ENCODE measurements at places on chromosomes 2 and 18. TPM values are rescaled to one million over a fixed set of nuclear protein-coding genes. Genes with fewer than 3 reads are reported as not detected.

DNA sequence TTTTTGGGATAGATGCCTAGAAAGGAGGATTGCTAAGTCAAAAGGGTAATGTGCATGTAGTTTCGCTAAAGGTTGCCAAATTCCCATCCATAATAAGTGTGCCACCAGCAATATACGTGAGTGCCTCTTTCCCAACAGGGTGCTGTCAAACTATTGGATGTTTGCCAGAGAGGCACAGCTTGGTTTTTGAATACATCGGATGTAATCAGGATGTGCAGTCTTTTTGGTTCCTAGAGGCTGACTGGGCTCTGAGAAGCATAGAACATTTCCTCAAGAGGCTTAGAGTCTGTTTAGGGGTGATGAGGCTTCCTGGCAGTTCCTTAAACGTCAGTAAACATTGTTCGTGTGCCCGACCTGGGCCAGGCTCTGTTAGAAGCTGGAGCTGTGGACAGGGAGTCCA, 28.0 kb downstream of the AGAP1 start:
- peaks cover 8% of the 10 kb centered on the region for H3K4me1 ChIP-seq
- no peak overlapping the region for H3K4me3 ChIP-seq
- DNase-seq = no peak
- H3K36me3 ChIP-seq = no peaks in the 10 kb centered on the region
- H3K27ac ChIP-seq = no peak overlapping the region
- H3K27me3 ChIP-seq = no peaks in the 10 kb centered on the region

Gene ANKRD44
- total RNA-seq = 10.8 TPM

DNA sequence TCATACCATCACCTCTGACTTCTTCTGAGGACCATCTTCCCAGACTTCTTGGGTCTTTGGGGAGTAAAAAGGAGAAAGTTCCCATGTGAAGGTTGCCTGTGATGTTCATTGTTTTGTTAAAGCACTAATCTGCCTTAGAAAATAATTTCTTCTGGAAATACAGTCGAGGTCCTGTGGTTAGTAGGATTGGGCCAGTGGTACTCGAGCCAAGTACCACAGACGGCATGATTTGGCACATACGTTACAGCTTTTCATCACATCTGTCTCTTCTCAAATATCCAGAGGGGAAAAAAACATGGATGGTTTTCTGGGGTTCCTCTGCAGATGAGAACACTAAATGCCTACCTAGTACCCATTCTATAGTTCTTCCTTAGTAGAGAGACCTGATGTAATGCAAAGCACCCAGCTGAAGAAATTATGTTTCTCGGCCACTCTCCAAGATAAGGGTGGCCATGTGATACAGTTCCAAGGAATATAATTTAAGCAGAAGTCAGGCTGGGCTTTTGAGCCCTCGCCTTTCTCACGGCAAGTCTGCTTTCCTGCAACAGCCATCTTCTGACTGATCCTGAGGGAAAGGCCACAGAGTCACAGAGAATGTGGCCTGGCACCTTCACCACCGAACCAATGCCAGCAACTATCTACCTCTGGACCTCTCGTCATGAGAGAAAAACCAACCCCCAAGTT, 161.0 kb downstream of the RNF152 start:
- no peaks in the 10 kb centered on the region for H3K27me3 ChIP-seq
- H3K27ac ChIP-seq = no peak overlapping the region
- no peak for DNase-seq
- H3K4me1 ChIP-seq = peaks cover 5% of the 10 kb centered on the region
- no peak overlapping the region for H3K4me3 ChIP-seq

DNA sequence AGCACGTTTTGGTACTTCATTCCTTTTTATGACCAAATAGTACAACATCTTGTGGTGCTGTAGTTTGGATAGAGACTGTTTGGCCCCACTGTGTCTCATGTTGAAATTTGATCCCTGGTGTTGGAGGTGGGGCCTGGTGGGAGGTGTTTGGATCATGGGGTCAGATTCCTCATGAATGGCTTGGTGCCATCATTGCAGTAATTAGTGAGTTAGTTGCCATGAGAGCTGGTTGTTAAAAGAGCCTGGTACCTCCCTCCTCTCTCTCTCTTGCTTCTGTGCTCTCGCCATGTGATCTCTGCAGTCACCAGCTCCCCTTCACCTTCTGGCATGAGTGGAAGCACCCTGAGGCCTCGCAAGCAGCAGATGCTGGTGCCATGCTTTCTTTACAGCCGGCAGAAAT, 50.9 kb downstream of the NCAPH start:
- H3K27me3 ChIP-seq = no peaks in the 10 kb centered on the region
- H3K4me1 ChIP-seq = no peaks in the 10 kb centered on the region
- H3K36me3 ChIP-seq = no peaks in the 10 kb centered on the region
- no peak for DNase-seq
- H3K4me3 ChIP-seq = no peak overlapping the region
- no peak overlapping the region for H3K27ac ChIP-seq

GRCh38 chr18:23504720-23505119, 1.4 kb downstream of the RMC1 start:
- DNase-seq = no peak
- peaks cover 21% of the 10 kb centered on the region for H3K4me1 ChIP-seq
- H3K27ac ChIP-seq = no peak overlapping the region
- no peaks in the 10 kb centered on the region for H3K27me3 ChIP-seq
- H3K36me3 ChIP-seq = peaks cover 2% of the 10 kb centered on the region

- no peaks in the 10 kb centered on the region for H3K27me3 ChIP-seq
- H3K27ac ChIP-seq = no peak overlapping the region
- no peak for DNase-seq
- no peak overlapping the region for H3K4me3 ChIP-seq
These were observed 62.5 kb downstream of the CENPO start for GRCh38 chr2:24855726-24856125.

DNA sequence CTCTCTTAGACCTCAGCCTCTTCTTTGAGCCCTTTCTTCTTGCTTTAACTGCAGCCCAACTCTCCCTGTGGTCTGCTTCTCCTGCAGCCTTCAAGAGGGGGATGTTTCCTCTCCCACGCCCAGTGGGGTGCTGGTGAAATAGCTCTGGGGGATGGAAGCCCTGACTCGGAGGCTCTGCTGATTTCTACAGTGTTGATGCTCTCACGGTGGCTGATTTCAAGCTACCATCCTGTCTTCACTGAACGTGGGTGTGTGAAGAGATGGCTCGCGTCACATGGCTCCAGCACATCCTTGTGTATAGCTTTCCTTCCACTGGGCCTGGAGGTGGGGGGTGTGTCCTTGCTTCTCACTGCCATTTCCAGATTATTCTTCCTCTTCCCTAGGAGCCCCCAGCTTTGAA, 20.0 kb downstream of the MPP4 start:
- peaks cover 4% of the 10 kb centered on the region for H3K27me3 ChIP-seq
- no peak overlapping the region for H3K4me3 ChIP-seq
- DNase-seq = no peak
- H3K27ac ChIP-seq = no peak overlapping the region
- H3K4me1 ChIP-seq = no peaks in the 10 kb centered on the region
- no peaks in the 10 kb centered on the region for H3K36me3 ChIP-seq

DNA sequence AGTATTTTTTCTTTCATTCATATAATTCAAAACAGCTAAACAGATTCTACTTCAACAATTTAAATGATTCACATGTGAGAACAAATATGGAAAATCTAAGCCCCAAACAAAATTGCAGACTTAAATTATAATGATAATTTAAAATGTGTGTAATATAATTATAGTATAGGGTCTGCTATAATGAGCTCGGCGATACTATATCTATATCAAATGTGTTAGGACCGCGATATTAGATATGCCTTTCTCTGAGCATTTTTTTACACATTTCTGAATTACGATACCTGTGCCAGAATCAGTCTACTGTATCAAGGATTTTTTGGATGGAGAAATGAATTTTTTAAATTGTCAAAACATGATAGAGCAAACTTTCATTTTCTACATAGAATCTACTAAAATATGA, 808.8 kb upstream of the POU3F3 start:
- no peak overlapping the region for H3K27ac ChIP-seq
- no peak overlapping the region for H3K4me3 ChIP-seq
- peaks cover 27% of the 10 kb centered on the region for H3K4me1 ChIP-seq
- no peaks in the 10 kb centered on the region for H3K36me3 ChIP-seq
- H3K27me3 ChIP-seq = peaks cover 16% of the 10 kb centered on the region
- no peak for DNase-seq

DNA sequence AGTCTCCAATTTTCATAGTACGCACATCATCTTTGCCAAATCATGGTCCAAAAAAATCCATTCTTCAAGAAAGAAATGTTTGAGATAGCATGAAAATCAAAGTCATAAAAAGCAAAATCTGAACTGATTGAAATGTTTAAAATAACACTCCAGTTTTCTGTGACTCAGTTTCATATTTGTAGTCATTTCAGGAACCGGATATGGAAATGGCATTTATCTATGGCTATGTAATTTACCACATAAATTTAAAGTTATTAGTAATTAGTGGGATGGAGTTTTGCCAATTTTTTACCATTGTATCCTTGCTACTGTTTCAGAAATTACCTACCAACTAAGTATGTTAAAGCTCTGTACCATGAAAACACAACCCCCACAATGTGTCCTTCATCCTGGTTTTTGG, 456.6 kb upstream of the ACVR2A start:
- H3K27ac ChIP-seq = no peak overlapping the region
- peaks cover 4% of the 10 kb centered on the region for H3K4me1 ChIP-seq
- no peak overlapping the region for H3K4me3 ChIP-seq
- no peaks in the 10 kb centered on the region for H3K36me3 ChIP-seq

Gene TWSG1
- 57.2 TPM for total RNA-seq

DNA sequence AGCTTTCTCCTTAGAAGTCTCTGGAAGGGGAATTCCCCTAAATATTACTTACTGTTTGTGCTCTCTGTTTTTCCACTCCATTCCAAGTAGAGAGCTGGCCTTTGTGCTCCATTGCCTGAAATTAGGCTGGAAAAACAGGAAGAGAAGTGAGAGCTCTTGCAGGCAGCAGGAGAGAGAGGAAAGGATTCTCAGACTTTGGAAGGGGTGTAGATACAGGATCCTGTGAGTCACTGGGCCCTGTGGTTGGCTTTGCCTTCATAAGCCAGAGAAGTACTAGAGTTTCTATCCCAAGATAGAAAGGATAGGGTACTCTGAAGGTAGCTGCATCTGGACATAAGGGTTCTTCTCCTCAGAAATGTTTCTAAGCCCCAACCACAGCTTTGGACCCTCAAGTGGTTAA, 188.9 kb downstream of the CMPK2 start:
- H3K36me3 ChIP-seq = no peaks in the 10 kb centered on the region
- no peak for DNase-seq
- H3K27me3 ChIP-seq = peaks cover 7% of the 10 kb centered on the region
- no peak overlapping the region for H3K27ac ChIP-seq
- no peak overlapping the region for H3K4me3 ChIP-seq
- peaks cover 15% of the 10 kb centered on the region for H3K4me1 ChIP-seq

Gene NEURL3
- total RNA-seq = not detected

DNA sequence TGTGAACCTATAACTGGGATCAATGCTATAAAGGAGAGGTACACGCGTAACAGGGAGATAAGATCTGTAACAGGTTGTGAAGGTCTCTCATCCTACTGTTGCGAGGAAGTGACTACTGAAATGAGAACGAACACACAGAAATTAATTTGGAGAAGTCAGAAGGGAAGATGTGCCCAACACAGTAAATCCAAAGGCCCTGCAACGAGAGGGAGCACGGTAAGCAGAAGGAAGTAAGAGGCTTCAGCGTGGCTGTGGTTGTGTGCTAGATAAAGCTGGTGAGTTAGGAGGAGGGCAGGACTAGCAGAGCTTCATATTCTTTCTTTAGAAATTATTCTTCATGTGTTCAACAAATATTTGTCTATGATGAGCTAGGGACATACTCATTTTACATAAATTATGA, 2.5 kb upstream of the ATG16L1 start:
- no peaks in the 10 kb centered on the region for H3K36me3 ChIP-seq
- H3K27me3 ChIP-seq = no peaks in the 10 kb centered on the region
- H3K4me3 ChIP-seq = no peak overlapping the region
- peaks cover 11% of the 10 kb centered on the region for H3K4me1 ChIP-seq
- no peak overlapping the region for H3K27ac ChIP-seq

Gene CYP27C1
- total RNA-seq = 4.1 TPM

Gene DCDC2C
- total RNA-seq = not detected

DNA sequence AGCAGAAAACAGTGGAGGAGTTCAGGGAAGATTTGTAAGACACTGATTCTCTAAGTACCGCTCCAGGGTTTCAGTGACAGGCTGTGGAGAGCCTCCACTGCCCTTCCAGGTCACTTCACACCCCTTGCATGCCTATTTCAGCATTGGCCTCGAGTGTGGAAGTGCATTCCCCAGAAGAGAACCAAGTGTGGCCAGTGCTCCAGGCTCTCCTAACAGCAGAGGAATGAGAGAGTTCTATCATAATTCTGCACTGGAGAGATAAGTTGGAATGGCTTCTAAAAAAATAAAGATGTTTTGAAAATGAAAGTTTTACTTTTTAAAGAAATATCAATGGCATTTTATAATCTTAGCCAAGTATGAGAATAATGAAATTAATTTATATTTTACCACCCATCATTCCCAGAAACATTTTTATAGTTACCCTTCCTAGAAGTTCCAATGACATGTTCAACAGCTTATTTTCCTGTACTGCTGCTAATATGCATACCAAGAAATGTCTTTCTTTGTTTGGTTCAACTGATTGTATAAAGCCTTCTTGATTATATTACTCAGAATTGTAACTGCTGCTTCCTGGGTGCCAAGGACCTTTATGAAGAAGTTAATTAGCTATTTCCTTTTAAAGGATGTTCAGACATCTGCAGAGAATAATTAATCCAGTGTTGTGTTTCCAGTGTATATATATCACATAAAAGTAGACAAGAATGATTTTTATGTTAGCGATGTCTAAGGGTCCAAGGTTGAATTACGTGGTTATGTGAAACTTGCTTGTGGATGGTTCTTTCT, 61.0 kb upstream of the SERPINE2 start:
- peaks cover 23% of the 10 kb centered on the region for H3K27me3 ChIP-seq
- no peaks in the 10 kb centered on the region for H3K4me1 ChIP-seq
- DNase-seq = no peak
- H3K4me3 ChIP-seq = no peak overlapping the region
- H3K27ac ChIP-seq = no peak overlapping the region

Gene ASB18
- not detected for total RNA-seq

- no peak for DNase-seq
- H3K4me1 ChIP-seq = peaks cover 10% of the 10 kb centered on the region
- H3K27ac ChIP-seq = no peak overlapping the region
These were observed 53.0 kb downstream of the KLF7 start for GRCh38 chr2:207112785-207113184.

Gene MRPL44
- total RNA-seq = 27.6 TPM

- DNase-seq = no peak
These were observed 37.7 kb downstream of the ANKRD12 start for GRCh38 chr18:9174302-9174701.

GRCh38 chr18:62953663-62954062, 238.3 kb downstream of the PHLPP1 start:
- peaks cover 12% of the 10 kb centered on the region for H3K36me3 ChIP-seq
- no peak overlapping the region for H3K27ac ChIP-seq
- no peaks in the 10 kb centered on the region for H3K27me3 ChIP-seq
- no peak for DNase-seq
- H3K4me1 ChIP-seq = peaks cover 7% of the 10 kb centered on the region
- no peak overlapping the region for H3K4me3 ChIP-seq

Gene TEKT4
- not detected for total RNA-seq

Data from mesothelial cell of epicardium (in vitro differentiated cells).